ENCODE measurements at places on chromosomes 7 and 10.
A peak's percentile ranks its signal among the peaks of the same experiment; 100 is the strongest.

GRCh38 chr7:52635021-52635420, 400.4 kb upstream of the POM121L12 start:
- DNase-seq: no peak

GRCh38 chr10:77268721-77269120, 368.9 kb downstream of the KCNMA1 start:
- no peak for DNase-seq

- no peak for DNase-seq
Measured at GRCh38 chr10:17617031-17617911, at the start of gene HACD1. HACD1 (minus strand) TSS chr10:17617374; CDS start chr10:17617339, 35 bp downstream.

DNA sequence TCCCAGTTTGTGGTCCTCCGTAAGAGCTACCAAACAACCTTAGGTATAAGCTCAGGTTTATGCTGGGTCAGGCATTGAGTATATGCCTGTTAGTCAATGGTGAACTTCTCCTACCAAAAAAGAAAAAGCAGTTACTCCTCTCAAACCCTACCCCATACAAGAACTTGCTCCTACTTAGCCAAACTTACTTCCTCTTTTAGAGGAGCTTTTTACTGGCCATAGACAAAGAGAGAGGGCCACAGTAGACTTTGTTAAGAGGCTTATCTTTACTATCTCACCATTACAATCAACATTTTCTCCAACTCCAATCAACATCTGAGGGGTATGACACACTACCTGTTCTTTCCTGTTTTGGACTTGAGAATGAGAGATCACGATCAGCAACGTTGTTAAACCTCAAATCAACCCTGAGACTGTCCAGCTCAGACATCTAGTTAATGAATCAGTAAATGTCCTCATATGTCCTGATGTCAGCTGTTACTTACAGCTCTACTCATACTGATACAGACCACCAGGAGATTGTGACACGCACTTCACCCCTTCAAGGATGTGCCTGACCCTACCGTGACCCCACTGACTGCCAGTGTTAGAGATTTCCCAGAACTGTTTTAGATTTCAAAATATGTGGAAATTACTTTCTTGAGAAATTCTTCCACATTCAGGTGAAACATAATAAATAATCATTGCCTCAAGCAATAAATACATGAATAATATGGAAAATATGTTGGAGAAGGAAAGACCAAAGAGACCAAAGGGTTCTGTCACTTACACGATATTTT, 18.4 kb upstream of the CCDC71L start:
- no peak for DNase-seq

DNA sequence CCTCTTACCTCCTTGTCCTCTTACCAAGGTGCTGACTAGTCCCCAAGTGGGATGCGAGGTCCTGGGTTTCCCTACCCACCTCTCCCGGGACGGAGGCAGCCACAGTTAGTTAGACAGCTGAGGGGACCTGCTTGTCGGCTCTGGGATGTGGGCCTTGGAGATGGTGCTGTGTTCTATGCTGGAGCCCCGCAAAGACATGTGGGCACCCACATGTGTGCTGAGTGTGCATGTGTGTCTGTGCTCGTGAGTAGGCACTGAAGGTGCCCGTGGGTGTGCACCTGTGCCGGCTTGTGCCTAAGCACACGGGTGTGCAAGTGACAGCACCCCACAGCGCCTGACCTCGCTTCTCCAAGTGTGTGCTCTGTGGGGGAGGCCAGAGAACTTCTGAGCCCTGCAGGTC, 62.2 kb downstream of the NEURL1 start:
- DNase-seq: no peak

DNA sequence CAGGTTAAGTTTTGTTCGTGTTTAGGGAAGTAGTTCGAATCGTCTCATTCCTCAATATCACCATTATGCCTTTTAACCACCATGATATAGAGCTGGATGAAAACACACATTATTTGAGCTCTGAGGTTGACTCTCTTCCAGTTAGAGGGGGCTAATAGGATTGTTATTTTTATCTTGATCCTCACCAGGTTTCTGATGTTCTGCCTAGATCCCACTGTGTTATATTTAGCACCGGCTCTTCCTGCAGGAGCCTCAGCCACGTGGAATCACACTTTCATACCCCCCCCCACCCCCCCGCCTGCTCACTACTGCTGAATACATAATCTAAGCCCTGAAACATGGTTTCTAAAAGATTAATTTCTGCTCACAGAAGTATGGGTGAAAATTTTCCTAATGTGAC, 88.3 kb downstream of the NRCAM start:
- no peak for DNase-seq

DNA sequence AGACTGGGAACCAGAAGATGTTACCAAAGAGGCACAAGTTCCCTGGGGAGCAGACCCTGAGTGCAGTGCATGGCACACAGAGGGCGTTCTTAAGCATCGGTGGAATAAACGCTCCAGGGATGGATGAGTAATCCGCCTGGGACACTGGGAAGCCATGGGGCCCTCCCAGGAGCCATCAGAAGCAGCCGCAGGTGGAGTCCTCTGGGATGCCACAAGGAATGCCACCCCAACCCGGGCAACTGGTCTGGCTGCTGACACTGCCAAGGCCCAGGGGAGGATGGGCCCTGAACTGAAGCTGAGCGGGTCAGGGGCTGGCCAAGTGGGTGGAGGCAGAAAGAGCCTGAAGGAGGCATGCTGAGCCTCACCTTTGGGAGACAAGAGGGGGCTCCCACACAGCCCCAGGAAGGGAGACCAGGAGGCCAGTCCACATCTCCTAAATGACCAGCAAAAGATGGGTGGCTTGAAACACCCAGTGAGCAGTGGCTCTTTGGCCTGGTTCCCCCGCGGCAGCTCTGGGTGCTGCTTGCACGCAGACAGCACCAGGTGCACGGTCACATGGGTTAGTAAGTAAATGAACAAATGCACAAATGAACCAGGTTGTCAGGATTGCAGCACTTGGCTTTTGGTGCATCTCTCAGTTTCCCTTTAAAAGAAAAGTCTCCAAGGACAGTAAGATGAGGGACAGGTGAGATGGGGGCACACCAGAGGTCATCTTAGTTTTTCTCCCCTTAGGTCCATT, 141.3 kb upstream of the ZMIZ1 start:
- DNase-seq: no peak

DNA sequence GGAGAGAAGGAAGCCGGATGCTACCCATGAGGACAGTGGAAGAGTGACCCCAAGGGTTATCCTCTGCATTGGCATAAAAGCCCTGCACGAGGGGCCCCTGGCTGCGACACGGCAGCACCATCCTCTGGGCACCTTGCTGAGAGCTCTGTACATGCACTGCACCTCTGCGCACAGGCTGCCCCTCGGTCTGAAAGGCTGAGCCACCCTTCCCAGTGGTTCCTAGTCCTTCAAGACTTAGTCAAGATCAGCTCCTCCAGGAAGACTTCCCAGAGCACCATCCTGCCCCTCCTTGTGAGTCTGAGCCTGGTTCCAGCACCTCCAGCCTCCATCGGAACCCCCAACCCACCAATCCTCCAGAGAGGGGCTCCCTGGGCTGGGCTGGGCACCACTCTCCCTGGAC, 37.9 kb upstream of the CNPY1 start:
- DNase-seq: no peak

- peak; percentile 65 for DNase-seq
Measured at GRCh38 chr10:119030421-119031250, 1.1 kb downstream of the NANOS1 start.

DNA sequence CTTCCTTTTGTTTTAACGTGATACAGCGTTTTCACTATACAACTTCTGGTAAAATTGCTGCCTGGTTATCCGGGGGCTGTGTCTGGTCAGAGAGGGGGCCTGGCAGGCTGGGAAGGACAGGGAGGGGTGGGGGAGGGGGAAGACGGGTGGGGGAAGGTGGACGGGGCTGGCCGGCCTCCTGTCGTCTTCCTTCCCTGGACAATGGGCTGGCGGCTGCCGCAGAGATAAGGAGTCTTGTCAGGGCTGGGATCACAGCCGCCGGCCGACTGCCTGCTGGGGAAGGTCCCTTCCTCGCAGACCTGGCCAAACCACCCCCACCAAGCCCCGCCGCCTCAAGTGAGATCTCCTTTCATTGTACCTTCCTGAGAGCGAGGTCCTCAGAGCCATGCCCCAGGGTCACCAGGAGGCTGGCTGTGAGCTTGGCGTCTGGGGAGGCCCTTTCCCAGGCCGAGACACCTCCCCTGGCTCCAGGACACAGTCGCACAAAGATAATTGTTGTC, 151.2 kb upstream of the TNRC18 start:
- DNase-seq: no peak

DNA sequence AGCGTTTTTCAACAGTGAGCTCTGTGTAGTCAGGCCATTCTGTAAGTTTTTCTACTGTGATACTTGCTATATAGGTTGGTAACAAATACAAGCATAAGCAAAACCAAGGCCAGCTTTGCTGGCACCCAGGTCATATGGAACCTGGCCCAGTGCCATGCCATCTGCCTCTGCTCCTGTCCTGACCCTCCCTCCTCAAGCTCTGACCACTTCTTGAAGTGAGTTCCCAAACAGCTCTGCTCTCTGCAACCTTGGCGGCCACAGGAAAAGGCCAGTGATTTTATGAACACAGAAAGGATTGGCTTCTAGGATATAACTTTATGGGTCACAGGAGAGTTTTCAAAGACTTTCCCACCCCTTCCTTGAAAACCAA, 12.8 kb downstream of the NOD1 start:
- no peak for DNase-seq

GRCh38 chr10:110141871-110142635, 65.4 kb upstream of the MXI1 start:
- DNase-seq: no peak

- DNase-seq: no peak
Measured at GRCh38 chr10:89257581-89257980, 6.0 kb upstream of the LIPA start.

DNA sequence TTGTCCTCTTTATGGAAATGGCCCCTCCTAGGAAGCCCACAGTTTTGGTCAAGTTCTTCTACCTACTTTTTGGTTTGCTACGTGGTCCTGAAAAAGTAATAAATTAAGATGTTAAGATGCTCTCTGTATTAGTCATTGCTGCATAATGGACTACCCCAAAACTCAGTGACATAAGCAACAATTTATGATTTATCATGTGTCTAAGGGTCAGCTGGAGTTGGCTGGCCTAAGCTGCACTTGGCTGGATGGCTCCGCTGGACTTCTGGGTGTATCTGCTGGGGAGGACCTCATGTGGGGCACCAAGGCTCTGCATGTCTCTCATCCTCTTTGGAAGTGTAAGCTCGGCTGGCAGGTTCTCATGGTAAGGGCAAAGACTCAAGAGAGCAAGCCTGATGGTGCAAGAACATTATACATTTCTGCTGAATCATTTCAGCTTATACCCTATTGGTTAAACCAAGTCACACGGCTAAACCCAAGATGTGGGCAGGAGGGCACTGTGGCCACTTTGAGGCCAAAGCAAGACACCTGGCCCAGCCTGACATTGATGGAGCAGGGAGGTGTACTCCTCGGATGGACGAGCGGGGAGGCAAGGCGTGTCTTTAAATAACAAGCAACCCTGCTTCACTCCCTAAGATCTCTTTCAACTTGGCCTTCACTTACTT, 47.7 kb downstream of the TBXAS1 start:
- DNase-seq: no peak

DNA sequence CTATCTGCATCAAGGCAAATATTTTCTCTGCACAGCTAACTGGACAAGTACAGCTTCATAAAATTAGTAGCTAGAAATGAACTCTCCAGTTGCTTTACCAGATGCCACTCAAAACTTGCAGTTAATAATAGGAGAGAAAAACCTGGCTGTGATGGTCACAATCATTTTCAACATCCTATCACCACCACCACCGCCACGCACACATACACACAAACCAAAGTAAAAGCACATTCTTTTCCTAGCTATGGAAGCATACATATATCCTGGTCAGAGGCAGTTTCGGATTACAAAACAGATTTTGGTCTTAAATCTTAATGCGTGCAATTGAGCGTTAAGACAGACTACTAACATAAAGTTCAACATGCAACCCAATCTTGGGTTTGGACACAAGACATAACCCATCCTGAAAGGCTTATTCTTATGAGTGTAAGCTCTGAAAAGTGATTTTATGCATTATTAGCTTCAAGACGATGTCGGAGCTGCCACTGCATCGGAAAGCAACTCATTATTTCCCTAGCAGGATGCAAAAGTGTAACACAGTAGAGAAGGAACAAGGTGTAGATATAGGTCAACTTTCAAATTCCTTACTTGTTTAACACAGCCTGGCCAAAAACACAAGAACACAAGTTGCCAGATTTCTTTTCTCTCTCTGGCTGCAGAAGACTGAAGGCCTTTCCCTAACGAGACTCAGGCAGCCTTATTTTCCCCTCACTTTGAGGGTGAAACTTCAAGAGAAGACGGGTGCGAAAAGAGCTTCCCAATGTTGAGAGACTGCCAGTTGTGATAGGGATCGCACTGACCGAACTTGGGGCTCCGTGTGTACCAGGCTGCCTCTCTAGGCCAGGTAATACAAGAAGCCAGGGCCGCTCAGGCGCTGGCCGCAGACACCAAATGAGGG, 1.2 kb downstream of the CACUL1 start:
- no peak for DNase-seq

DNA sequence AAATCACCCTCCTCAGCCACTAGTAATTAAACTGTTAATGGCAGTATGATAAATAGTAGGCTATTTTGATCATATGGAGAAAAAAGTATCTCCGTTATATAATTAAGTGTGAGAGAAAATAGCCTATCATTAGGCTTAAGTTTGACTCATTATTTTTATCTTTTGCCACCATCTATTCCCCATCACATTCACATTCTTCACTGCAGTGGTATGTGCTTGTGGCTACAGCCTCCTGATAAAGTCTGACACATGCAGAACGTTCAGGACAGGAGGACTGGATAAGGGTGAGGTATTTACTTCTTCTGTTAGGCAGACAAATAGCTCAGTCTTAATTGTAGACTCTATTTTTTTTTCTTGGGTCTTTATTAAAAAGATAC, 5.8 kb downstream of the NEBL start:
- DNase-seq: no peak

DNA sequence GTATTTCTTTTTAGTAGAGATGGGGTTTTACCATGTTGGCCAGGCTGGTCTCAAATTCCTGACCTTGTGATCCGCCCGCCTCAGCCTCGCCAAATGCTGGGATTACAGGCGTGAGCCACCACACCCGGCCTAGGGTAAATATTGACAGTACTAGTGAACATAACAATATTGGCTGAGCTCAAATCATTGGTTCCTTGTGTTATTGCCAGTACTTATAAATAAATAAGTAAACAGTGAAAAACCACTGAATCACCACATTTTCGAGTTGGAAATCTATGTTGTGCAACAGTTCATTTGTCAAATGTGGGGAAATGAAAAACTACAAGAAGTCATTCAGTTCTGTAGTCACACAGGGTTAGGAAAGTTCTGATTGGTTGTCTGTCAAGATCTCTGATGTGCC, 15.8 kb downstream of the RPP30 start:
- no peak for DNase-seq

Data from thymus (tissue), 14 donors.